ENCODE measurements at places on chromosomes 5 and 9.

GRCh38 chr5:129049126-129049799 lies 45.3 kb upstream of the ISOC1 start:
- DNase-seq: no peak

DNA sequence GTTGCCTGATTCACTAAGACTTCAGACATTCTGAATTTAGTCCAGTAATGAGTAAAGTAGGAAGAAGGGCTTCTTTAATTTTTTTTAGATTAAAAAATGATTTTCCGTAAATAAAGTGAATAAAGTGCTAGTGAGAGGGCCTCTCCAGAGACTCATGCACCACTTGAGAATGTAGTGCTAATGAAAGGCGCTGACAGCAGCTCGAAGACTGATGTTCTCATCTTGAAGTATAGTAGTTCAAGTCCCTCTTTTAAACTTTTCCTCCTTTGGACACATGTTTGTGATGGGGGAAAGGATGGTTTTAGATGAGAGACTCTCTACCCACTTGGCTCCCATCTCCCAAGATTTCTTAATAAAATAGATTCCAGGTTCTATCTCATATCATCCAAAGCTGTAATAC lies 48.5 kb downstream of the G3BP1 start:
- no peak for DNase-seq

GRCh38 chr9:130665431-130666392 lies 1.3 kb downstream of the PRDM12 start:
- DNase-seq: no peak

DNA sequence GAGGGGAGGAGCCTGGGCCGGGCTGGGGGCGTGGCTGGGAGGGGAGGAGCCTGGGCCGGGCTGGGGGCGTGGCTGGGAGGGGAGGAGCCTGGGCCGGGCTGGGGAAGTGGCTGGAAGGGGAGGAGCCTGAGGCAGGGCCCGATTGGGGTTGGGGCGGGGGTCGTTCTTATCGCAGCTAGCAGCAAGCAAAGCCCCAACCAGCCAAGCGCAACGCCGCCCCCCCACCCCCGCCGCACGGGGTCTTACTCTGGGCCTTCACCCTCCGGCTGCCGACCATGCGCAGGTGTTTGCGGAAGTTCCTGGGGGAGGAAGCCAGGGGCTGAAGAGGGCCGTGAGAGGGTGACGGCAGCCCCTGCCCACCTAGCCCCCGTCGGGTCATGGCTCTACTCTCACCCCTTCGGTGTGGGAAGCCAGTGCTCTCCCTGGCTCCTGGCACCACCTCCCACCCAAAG lies 5.0 kb downstream of the NSMF start:
- DNase-seq: no peak

GRCh38 chr5:115372146-115372545 lies 75.7 kb upstream of the CCDC112 start:
- DNase-seq: no peak

DNA sequence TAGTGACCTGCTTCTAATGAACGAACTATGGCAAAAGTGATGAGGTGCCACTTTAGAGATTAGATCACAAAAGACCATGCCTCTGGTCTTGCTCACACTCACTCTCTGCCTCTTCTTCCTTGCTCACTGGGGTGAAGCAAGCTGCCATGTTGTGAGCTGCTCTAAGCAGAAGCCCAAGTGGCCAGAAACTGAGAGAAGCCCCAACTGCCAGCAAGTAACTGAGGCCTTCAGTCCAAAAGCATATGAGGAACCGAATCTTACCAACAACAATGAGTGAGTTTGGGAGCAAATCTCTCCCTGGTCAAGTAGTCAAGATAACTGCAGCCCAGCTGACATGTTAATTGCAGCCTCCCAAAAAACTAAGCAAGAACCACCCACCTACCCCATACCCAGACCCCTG lies 126.0 kb upstream of the ACO1 start:
- DNase-seq: no peak

DNA sequence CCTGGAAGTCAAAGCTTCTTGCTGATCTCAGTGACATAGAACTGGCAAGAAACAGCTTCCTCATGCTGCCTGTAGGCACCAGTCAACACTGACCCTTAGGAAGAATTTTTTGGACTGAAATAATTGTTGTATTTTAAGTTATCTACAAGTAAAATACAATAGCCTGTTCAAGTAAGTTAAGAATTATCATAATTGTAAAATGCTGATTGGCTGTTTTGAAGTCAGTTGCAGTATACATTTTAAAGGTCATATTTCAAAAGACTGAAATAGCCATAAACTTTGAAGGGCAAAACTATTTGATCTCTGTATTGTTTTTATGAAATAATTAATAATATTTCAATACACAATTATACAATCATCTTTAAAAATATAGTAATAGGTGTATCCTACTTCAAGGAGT lies 794.9 kb downstream of the MAT2B start:
- no peak for DNase-seq

GRCh38 chr5:151159649-151160373 lies 2.2 kb upstream of the ANXA6 start:
- DNase-seq: no peak
